ENCODE measurements at places on chromosomes 3 and 15. TPM values are rescaled to one million over a fixed set of nuclear protein-coding genes. Genes with fewer than 3 reads are reported as not detected.

The CIB2 gene
- 26.2 TPM for total RNA-seq

The DENND4A gene
- total RNA-seq, result 21.5 TPM

The SNTN gene
- total RNA-seq, result not detected

The CD200R1L gene
- not detected for total RNA-seq

The CIP2A gene
- 17.8 TPM for total RNA-seq

The BUB1B gene
- total RNA-seq, result 38.2 TPM

The ALDH1L1 gene
- total RNA-seq, result 1.2 TPM

DNA sequence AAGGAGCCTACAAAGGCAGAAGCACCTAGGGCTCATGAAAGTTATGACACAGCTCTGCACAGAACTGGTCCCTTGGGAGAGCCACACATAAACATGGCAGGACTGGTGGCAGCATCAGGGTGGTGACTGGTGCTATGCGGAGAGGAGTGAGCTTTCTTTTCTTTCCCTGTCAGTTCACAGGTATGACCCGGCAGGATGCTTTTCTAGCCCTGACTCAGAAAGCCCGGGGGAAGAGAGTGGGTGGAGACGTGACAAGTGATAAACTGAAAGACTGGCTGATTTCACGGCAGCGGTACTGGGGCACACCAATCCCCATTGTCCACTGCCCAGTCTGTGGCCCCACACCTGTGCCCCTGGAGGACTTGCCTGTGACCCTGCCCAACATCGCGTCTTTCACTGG, 103.0 kb downstream of the LARS2 start:
- DNase-seq, result no peak

DNA sequence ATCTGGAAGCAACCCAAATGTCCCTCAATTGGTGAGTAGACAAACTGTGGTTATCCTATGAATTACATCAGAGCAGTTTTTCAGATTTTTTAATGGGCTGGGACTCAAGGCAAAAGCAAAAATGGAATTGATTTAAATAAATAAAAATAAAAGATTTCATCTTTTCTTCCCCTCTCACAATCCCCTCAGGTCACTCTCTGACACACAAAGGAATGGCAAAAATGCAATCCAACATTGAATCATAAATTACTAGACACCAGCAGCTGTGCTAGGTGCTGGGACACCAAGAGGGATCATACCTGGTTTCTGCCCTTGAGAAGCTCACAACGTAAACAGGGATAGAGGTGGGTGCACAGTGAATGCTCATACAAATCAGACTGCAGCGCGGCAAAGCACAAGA, 58.8 kb downstream of the CPN2 start:
- no peak for DNase-seq

- no peak for DNase-seq
Measured at GRCh38 chr15:74293021-74293810, 57.1 kb downstream of the CCDC33 start.

GRCh38 chr3:170470063-170471016, 51.7 kb downstream of the CLDN11 start:
- DNase-seq, result no peak

GRCh38 chr3:159929171-159930141, 59.2 kb upstream of the IL12A start:
- no peak for DNase-seq

- DNase-seq, result no peak
Measured at GRCh38 chr15:40275954-40276353, 6.9 kb downstream of the ANKRD63 start.

GRCh38 chr3:69750549-69750948, 11.3 kb downstream of the MITF start:
- DNase-seq, result no peak

GRCh38 chr3:187026317-187026670, 96.0 kb downstream of the ST6GAL1 start:
- DNase-seq, result no peak

GRCh38 chr3:158313338-158313927, 203.5 kb downstream of the RSRC1 start:
- no peak for DNase-seq

DNA sequence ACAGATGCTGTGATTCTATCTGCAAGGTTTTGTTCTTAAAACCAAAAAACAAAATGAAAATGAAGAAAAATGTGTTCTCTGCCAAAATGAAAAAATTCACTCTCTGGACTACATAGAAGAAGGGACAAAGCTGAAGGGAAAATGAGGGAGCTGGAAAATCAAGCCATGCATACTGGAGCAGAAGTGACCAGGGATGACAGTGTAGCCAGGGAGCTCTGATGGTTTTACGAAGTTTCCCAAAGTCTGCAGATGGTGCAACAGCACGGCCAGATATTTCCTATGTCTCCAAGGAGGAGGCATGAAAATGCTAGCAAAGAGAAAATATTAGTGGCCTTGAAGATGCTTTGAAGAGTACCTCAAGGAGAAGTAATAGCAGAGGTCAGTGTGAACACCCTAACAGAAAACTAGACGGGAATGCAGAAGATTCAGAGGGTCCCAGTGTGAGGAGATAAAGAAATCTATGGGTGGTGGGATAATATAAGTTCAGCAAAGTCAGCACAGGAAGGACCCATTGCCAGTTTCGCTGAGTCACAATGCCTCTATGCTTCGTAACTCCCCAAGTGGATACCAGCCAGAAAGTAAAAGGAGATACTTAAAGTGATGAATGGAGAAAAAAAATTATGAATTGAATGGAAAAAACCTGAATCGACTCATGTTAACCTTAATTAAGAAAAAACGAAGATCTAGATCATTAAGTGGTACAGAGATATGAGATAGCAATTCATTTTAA, 39.0 kb upstream of the POMGNT2 start:
- DNase-seq, result no peak

DNA sequence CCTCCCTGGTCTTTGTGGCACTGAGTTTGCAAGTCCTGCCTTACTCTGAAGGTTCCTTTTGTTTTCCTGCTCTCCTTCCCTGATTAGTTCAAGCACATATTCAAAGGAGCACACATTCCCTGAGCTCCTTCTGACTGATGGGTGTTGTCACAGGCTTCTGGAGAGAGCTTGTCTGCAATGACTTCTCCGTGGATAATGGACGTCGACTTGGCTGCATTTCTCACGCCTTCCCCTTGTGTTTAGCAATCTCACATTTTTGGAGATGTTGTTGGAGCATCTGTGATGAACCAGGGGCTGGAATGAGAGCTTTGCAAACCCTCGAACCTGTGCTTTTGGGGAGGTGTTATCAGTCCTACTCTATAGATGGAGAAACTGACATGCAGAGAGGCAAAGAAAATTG, 375.4 kb upstream of the PROK2 start:
- DNase-seq, result no peak

GRCh38 chr3:21526461-21526860, 224.5 kb downstream of the ZNF385D start:
- no peak for DNase-seq

GRCh38 chr15:27336676-27337075, 365.7 kb downstream of the GABRG3 start:
- DNase-seq, result no peak

DNA sequence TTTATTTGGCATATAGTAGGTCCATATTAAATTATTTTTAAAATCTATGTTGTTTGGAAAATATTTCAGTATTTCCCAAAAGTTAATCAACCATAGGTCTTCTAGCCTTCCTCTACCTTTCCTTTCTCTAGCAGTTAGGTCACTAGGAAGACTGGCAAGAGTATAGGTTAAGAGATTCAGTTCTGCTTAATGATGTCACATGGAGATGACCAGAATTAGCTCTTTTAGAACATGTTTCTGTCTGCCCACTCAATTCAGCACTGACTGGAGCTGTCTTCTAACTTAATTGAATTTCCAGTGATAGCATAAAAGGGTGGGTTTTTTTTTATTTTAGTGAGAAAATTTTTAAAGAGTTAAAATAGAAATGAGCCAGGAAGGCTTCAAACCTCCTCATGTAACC, 23.8 kb upstream of the ZBED2 start:
- DNase-seq, result no peak

- no peak for DNase-seq
Measured at GRCh38 chr3:84082726-84083125, 876.1 kb upstream of the CADM2 start.

DNA sequence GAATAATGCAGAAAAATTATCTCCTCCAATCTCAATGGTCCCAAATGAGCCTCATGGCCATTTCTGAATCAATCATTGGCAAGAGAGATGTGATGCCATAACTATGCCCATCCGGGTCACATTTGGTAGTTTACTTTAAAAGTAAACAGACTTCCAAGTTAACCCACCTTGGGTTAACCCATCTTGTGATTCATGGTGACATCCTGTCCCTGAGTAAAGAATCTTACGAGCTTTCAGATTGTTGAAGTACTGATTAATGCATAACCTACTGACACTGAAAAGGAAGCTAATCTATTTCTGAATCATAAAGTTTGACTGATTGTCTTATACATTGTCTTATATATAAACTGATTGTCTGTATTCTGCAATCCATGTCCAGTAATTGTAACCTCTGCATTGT, 467.2 kb upstream of the AGTR1 start:
- DNase-seq, result no peak

- DNase-seq, result no peak
Measured at GRCh38 chr15:78977091-78977571, 32.3 kb upstream of the CTSH start.

DNA sequence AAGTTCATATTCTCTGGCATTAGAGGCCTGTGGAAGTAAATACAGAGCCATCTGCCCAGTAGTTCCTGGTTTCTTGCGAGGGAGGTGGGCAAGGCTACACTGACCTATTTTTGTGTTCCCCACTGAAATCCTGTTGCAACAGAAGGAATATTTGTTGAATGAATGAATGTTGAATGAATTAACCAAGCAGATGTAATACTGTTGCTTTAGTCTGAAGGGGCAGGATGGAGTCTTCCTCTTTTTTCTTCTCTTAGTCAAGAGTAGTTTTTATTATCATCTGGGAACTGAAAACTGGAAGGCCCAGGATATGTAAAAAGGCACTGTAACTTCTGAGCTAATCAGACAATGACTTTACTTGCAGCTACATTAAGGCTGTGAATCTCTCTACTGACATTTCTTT, 17.1 kb downstream of the BLOC1S6 start:
- DNase-seq, result no peak

GRCh38 chr15:73361337-73361736, 7.4 kb downstream of the HCN4 start:
- no peak for DNase-seq

GRCh38 chr3:195558602-195559001, 15.5 kb upstream of the PPP1R2 start:
- no peak for DNase-seq

DNA sequence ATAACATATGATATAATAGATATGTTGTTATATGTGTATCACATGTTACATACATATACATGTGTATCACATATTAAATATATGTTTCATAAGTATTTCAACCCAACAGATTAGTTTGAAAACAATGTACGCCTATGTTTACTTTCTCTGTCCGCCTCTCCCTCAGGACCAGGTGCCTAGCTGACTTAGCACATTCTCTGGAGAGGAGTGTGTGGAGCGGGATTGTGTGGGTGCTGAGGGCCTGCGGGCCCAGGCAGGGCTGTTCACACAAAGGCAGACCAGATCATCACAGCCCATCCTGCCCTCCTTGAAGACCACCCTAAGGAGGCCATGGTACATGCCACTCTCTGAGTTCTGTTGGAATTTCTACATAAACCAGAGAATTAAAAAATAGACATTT, 81.0 kb downstream of the PLXNA1 start:
- no peak for DNase-seq

DNA sequence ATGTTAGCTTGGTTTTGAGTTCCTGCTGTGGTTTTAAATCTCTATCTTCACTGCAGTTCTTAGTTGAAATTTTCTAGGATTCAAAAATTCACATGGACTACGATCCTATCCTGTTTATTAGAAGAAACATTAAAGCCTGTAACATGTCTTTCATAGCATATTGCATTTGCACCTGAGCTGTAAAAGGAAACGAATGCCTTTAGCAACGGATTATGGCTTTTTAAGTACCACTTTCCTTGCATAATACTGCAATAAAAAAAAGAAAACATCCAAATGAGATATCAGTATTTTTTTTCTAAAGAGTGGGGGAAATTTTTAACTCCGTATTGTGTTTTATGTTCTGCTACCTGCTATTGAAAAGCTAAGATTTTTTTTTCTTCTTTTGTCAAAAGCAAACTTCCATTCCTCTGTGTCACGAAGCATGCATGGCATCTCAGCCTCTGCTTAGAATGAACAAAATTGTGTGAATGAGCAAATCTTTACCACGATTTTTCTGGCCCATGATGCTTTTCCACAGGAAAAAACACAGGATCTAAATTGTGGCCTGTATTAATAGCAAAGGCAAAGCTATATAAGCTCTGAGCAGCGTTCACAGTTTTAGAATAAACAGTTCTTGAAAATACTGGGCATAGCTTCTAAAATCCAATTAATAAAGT, 110.0 kb upstream of the CDIN1 start:
- DNase-seq, result no peak
